ENCODE measurements at places on chromosomes 12 and 14. TPM values are rescaled to one million over a fixed set of nuclear protein-coding genes. Genes with fewer than 3 reads are reported as not detected.

The OS9 gene
- 310 TPM for polyA plus RNA-seq

The WDHD1 gene
- polyA plus RNA-seq, result 4.2 TPM

The SPIC gene
- polyA plus RNA-seq, result not detected

The AHNAK2 gene
- 10.5 TPM for polyA plus RNA-seq

The CTSG gene
- not detected for polyA plus RNA-seq

GRCh38 chr12:118345355-118345754 is 27.4 kb downstream of the TAOK3 start:
- DNase-seq, result no peak

DNA sequence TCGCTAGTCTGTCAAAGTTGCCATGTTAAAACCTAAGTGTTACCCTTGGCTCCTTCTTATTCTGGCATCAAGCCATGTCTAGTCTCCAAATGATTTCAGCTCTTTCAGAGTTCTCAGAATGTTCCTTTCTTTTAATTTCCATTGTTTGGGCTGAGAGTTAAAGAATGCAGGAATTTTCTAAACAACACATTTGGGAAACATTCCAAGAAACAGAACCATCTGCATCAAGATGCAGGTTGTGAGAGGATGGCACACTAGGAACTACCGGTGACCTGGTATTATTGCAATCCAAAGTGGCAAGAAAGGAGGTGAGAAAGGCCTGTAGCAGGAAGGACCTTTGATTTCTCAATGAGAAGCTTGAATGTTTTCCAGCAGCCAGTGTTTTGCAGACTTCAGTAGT is 30.1 kb downstream of the SLC35F4 start:
- DNase-seq, result no peak

- no peak for DNase-seq
Observed at GRCh38 chr14:65446159-65446558, 33.6 kb downstream of the FUT8 start.

GRCh38 chr12:116492703-116493324 is 66.4 kb upstream of the MAP1LC3B2 start:
- DNase-seq, result no peak

DNA sequence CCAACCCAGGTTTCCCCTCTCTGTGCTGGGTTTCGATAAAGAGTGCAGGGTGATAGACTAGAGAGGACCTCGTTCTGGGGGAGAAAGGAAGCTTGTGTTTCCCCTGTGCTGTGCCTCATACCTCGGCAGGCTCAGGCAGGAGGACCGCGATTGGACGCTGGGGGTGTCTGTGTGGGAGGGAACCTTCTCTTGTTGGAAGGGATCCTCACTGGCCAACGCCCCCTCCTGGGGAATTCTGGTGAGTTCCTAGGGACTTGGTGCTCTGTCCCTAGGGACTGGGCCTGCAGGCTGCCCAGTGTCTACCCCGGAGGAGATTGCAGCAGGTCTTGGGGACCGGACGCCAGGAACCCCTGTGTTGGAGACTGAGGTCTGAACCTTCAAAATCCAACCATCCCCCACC is 157.4 kb upstream of the PRMT8 start:
- no peak for DNase-seq

GRCh38 chr14:76574416-76575095 is 186.7 kb upstream of the VASH1 start:
- no peak for DNase-seq

DNA sequence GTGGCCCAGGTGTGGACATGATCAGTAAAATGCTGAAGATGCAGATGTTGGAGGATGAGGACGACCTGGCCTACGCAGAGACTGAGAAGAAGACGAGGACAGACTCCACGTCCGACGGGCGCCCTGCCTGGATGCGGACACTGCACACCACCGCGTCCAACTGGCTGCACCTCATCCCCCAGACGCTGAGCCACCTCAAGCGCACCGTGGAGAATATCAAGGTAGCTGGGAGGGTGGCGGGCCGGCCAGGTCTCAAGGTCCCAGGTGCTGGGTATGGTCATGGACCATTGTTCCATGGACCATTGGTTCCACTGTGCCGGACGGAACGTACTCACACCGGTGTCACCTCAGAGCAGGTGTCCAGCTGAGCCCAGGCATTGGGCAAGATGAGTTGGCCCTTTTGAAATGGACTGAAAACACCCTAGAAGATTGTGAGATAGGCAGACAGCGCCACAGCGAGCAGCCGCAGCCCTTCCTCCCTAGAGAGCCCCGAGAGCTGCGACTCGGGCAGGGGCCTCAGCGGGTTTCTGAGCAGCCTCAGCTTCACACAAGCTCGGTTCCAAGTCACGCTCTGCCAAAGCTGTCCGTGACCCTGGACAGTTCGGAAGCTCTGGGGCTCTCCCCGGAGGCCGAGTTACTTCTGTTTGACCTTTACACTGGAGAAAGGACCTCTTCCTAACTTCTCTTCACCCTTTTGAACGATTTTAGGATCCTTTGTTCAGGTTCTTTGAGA is 38.9 kb downstream of the HSP90AA1 start:
- DNase-seq, result no peak

- peak; percentile 86 for DNase-seq
Observed at GRCh38 chr14:79584679-79585078, 626.6 kb downstream of the DIO2 start.

- no peak for DNase-seq
Observed at GRCh38 chr14:69088586-69088985, 64.3 kb downstream of the DCAF5 start.

DNA sequence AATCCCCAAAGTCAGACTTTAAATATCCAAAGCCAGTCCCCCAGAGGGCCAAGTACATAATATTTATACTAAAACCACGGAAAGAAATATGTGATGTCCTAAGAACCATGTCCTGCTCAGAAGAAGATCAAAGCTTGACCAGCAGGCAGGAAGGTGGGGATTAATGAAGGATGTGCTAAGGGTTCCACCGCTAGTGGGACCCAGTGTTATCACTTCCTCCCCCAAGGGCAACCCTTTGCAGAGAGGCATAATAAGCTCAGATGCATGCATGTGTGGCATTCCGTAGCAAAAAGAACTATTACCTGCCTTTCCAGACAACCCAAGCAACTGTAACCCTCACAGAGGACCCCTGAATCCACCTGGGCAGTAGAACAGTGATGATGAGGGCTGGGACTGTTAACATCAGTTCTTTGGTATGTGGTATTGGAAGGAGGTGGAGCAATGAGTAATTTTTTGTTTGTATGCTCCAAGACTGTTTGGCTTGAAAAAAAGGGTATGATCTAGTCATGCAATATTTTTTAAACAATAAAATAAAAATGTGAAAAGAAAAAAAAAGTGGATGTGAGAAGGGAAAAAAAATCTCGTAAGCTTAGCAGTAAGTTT is 71.7 kb upstream of the ETV6 start:
- DNase-seq, result no peak

- DNase-seq, result no peak
Observed at GRCh38 chr12:95996034-95996658, at the start of gene HAL. Gene HAL, minus strand, starts transcription at chr12:95996344. Its CDS starts 434 bp downstream, at chr12:95995910.

- DNase-seq, result no peak
Observed at GRCh38 chr12:34305176-34305575, 282.9 kb downstream of the ALG10 start.

- DNase-seq, result no peak
Observed at GRCh38 chr14:36516719-36517241, 3.3 kb downstream of the NKX2-1 start.

GRCh38 chr14:23379366-23380196 is 2.7 kb downstream of the CMTM5 start:
- no peak for DNase-seq
